ENCODE measurements at places on chromosomes 6 and 20.

- no peak for DNase-seq
Measured at GRCh38 chr20:16485401-16485800, 87.8 kb downstream of the KIF16B start.

- no peak for DNase-seq
Measured at GRCh38 chr6:115594891-115595290, 465.8 kb downstream of the FRK start.

DNA sequence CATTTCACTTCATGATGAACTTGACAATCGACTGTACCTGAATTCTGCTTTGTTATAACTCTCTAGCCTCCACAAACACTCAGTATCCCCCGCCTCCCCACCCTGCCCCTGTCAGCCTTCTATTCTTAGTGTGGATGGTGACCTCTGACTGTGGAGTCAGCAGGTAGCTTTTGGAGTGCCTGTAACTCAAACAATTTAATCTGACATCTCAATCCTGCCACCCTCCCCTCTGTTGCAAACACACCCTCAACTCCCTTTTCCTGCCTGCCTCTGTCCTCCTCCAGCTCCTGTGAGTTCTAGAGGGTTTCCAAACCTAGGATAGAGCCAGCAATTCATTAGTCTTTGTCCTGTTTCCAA is 20.3 kb downstream of the DAAM2 start:
- DNase-seq: no peak

GRCh38 chr6:43807228-43808061 is 37.4 kb downstream of the VEGFA start:
- no peak for DNase-seq

- no peak for DNase-seq
Measured at GRCh38 chr6:157281570-157281969, 41.7 kb downstream of the TMEM242 start.

Measured in stimulated activated CD4-positive, alpha-beta T cell treated with anti-CD3 and anti-CD28 coated beads, Interleukin-2, amount 100 ng/mL, for 24 hours (primary cell).